ENCODE measurements at places on chromosomes 13 and 19.

DNA sequence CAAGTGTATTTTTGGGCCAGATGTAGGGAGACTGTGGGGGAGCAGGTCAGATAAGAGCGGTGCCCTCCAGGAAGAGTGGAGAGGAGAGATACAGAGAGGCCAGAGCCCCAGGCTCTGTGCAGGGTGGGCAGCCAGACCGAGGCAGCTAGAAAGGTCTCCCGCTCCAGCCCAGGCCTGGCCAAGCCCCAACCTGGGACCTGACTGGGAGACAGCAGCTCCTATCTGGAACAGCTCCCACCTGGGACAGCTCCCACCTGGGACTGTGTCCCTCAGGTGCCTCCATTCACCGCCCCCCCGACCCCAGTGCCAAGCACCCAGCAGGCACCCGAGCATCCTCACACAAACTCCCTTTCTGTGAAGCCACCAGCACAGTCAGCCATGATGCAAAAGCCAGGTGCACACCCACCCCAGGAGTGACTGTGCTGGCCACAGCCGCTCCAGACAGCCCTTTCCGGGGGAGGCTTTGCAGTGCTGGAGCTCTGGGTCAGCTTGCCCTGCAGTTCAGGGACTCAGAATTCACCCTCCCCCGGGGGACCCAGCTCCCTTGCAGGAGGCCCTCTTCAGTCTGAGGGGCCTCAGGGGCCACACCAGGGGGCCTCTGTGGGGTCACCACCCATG lies 2.1 kb upstream of the GRTP1 start:
- no peak for DNase-seq

- DNase-seq = no peak
Measured at GRCh38 chr19:38781058-38781457, 7.7 kb upstream of the LGALS7 start.

DNA sequence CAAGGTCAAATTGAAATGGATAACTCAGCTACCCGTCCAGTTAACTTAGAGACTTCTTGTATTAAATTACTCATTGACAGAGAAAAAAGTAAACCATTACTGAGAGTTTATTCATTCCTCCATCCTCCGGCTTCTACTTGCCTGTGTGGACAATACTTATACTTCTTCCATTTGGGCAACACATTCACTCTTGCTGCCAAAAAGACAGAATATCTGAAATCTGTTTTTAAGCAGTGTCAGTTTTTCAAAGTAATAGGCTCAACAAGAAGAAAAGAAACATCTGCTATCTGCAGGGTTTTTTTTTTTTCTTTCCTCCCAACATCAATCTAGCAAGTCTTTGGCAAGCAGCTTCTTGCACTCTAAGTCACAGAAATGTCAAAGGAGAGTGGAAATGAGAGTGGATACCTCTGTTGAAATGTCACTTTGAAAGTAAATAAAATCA lies 1142.8 kb downstream of the PCDH9 start:
- DNase-seq = no peak

- peak; percentile 23 for DNase-seq
Measured at GRCh38 chr13:20492641-20493040, 33.0 kb downstream of the CRYL1 start.

DNA sequence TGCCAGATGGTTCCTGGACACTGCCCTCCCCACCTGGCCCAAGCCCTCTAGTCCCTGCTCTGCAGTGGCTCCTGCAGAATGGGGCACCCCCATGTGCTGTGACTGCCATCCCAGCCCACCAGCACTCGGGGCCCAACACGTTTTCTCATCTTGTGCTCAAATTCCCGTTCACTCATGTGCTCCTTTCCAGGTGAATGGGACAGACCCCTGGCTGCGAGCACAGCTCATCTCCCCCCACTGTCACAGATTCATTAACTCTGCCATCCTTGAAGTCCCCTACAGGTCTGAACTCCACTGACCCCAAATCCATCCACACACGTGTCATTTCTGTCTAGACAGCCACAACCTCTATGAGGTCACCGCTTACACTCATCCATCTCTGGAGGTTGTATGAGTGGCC lies 23.6 kb downstream of the TUBA3C start:
- no peak for DNase-seq

DNA sequence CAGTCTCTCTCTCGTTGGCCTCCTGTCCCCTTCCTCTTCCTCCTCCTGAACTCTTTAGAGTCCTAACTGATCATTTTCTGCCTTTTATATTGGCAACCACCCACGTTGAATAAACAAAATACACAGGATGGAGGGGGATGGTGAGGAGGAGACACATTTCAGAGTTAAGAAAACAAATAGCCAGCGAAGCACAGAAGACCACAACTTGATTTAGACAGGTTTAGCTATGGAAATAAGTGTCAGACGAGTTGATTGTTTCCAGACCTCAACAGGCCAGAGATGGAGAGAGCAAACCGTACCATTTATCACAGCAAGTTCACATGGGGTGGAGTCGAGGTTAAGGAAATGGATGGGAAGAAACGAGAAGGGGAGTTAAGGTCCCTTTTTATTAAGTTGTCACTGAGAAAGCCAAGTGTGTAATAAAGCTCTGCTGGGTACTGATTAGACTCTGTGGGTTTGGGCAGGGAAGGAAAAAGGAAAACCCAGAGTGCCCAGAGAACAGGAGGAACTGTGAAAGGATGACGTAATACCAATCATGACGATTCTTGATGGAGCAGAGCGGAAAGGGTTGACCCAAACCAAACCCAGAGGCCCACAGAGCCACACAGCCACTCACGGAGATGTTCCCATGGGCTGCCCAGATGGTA lies 11.1 kb upstream of the SERP2 start:
- DNase-seq = no peak

Data from effector CD4-positive, alpha-beta T cell (primary cell).